ENCODE measurements at places on chromosomes 5 and 9.

DNA sequence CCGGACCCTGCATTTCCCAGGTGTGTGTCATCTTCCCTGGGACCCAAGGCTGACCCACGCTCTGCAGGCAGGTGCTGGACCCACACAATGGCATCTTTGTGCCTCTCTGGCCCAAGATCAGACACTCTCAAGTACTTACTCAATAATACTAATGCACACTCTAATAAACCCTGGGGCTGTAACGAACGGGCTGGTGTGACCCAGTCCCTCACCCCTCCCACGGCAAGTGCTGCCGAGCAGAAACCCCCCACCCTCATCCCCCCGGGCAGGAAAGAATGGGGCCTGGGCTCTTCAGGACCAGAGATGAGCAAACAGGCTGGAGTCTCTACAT is 1.1 kb upstream of the OBP2B start:
- DNase-seq = no peak

- DNase-seq = peak; percentile 77
Measured at GRCh38 chr9:131755541-131756198, 15.8 kb upstream of the RAPGEF1 start.

GRCh38 chr5:58855851-58856739 is 273.2 kb downstream of the RAB3C start:
- no peak for DNase-seq

- peak; percentile 81 for DNase-seq
Measured at GRCh38 chr5:145350513-145350912, 484.6 kb downstream of the PRELID2 start.

DNA sequence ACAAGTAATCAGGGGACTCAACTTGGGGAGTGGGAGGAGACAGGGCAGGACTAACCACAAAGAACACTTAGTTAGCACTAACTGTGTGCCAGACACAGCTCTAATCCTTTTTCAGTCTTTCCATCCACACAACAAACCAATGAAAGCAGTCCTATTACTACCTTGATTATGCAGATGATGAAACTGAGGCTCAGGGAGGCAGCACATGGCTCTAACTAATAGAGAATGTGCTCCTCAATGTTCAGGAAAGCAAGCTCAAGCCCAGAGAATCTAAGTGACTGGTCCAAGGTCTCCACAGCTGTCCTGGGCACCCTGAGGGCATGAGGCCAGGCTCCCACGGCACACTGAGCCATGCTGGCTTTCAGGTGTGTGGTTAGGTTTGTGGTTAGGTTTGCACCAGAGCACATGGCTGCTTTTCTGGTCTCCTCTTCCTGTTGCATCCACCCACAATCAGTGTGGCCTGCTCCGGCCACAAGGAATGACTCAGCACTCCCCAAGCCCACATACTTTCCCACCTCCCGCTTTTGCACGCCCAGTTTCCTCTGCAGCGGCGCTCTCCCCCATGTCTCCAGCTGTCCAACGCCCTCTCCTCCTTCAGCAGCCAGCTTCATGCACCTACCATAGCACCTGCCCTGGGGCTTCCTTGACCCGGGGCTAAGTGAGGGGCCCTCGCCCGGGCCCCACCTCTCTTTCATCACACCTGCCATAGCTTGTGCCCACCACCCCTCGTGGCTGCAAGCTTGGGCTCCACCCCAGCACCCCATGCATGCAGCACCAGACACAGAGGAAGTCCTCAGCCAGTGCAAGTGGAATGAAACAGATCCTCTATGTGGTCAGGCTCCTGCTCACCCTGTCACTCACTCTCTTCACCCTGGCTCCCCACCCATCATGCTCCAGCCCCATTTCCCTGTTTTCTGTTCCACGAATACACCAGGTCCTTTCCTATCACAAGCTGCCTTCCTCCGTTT is 133.1 kb downstream of the GABBR2 start:
- peak; percentile 93 for DNase-seq

DNA sequence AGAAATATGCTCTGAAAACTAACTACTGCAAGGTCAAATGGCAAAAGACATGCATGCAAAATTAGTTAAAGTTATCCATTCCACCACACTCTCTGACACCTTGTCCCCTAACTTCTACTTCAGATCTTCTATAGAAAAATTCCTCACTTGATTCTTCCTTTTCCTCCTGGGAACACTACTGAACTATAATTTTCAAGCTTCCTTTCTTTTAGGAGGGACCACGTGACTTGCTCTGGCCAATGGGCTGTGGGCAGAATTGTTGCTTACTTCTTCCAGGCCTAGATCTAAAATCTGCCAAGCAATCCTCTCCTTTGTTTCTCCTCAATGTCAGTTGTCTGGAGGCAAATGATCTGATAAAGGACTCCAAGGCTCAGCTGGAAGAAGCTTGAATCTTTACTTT is 441.0 kb downstream of the CDK5RAP2 start:
- DNase-seq = no peak

DNA sequence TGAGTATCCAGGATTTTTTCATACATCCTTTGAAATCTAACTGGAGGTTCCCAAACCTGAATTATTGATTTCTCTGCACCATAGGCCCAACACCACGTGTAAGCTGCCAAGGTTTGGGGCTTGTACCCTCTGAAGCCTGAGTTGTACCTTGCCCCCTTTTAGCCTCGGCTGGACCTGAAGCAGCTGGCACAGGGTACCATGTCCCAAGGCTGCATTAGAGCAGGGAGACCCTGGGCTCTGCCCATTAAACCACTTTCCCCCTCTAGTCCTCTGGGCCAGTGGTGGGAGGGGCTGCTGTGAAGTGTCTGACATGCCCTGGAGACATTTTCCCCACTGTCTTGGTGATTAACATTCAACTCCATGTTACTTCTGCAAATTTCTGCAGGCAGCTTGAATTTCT is 532.9 kb upstream of the NUDT12 start:
- no peak for DNase-seq

DNA sequence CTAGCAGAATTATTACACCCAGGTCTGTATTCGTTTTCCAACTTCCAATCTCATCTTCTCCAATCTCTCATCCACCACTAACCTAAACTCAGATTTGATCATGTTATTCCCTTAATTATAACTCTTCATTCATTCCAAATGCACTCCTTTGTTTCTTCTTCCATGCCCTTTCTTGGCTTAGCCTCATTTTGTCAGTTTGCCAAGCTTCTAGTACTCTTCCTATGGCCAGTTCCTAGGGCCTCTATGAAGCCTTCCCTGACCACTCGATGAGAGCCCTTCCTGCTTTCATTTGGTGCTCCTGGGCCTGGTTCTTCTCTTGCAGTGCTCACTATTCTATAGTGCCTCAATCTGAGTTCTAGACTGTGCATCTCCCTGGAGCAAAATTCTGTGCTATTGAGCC is 5.8 kb downstream of the FAM219A start:
- peak; percentile 36 for DNase-seq

DNA sequence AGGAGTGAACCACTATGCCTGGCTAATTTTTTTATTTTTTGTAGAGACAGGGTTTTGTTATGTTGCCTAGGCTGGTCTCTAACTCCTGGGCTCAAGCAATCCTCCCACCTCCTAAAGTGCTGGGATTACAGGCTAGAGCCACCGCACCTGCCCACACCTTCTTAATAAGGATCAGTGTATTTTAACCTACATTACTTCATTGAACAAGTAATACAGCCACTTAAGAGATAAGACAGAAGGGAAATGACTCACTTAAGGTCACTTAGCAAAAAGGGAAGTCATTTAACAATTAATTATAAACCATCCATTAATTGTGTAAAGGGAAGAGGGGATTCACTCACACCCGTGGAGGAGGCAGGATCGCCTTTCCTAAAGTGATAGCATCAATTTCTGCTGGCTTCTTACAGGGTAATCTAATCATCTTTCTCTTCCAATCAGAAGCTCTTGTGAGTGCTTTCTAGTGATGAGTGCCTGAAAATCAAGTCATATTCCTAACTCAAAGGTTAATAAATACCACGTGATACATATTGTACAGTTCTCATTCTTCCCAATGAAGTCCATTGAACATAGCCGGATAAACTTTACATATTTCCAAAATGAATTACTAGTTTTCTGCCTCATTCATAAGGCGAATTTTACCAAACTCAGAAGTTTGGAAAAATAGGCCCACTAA is 3.5 kb downstream of the FBXW11 start:
- DNase-seq = no peak

DNA sequence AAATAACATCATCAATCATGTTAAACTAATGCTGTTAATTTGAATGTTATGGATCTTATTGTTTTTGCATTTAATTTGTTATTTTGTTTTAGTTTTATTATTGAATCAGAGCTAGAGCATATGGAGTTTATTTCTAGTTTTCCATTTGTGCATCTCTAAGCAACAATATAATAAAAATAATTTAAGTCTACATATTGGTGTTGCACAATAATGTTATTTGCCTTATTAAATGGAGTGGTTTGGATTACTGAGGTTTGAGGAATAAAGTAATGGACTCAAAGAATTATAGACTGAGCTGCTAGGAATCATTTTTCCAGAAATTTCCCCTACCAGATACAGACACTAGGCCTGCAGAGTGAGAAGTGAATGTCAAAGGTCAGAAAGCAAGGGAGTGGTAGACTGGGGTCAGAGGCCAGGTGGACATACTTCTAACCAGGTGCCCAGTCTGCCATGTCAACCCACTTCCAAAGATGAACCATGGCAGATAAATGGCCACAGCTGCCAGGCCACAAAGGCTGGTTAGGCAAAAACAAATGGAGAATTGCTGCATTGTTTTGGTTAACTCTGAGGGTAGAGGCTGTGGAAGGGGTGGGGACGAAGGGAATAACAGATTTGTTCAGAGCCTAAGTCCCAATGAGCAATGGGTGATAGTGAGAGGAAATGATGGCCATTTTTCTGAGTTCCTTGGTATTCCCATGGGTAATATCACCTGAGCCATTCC is 113.1 kb downstream of the FBXL7 start:
- no peak for DNase-seq

GRCh38 chr9:10148796-10149195 is 464.0 kb downstream of the PTPRD start:
- no peak for DNase-seq

Measured in M059J (cell line).